ENCODE measurements at places on chromosomes 13 and 19.

- DNase-seq, result peak; percentile 86
Observed at GRCh38 chr13:106376401-106377112, 158.9 kb downstream of the EFNB2 start.

GRCh38 chr13:30448441-30448840, 17.3 kb downstream of the HMGB1 start:
- no peak for DNase-seq

DNA sequence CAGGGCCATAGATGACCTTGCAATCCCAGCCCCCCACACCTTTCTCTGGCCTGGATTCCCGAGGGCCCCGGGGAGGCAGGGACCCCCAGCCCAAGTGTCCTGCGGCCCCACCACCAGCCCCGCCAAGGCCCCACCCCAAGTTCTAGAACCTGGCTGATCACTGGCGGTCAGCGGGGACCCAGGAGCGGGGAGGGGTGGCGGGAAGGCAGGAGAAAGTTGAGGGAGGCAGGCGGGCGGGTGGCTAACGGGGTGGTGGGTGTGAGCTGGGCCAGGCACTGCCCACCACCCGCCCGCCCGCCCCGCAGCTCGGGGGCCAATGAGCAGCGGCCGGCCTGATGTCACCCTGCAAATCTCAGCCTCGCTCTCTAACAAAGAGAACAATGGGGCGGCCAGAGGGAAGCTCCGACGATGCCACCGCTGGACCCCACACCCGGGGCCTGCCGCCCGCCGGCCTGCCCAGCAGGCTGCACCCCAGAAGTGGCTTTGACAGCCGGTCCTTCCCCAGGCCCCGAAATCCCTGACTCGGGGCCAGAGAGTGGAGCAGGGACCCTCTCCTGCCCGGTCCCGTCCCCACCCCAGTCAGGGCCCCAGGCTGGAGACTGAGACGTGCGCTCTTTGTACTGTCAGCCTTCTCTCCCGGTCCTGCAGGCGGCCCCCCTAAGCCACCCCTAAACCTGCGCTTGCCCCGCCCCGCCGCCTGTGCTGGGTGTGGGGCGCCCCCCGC, 1.6 kb downstream of the MEX3D start:
- DNase-seq, result peak; percentile 85

DNA sequence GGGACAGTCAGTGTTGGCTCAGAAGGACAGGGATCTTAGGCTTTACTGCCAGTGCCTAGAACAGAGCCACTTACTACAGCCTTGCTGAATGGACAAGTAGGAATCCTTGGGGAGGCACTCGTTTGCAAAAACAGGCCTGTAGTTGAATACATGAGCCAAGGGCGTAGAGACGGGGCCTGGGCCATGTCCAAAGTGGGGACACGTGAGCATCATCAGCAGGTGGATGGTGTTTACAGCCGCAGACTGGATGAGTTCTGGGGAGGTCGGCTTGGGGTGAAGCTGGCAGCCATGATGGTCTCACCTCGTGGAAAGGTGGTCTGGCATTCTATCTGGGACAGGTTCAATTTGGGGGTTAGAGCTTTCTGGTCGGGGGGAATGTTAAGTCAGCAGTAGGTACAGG, 17.5 kb downstream of the RYR1 start:
- DNase-seq, result no peak

DNA sequence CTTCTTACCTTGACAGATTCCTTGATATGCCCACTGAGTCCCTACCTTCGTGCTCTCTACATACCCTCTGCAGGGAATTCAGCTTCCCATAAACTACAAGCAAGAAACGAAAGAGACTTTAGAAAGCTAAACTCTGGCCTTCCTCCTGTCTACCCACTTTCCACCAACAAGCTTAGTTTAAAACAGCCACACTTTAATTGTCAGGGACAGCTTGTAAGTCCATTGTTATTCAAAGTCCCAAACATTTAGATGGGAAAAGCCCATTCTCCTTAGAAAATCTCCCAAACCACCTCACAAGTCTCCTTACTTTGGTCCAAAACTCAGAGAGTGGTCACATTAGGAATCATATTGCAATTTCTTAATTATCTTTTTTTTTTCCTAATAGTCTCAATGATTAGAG, 2695.8 kb downstream of the PCDH9 start:
- no peak for DNase-seq

- no peak for DNase-seq
Observed at GRCh38 chr13:109668433-109669233, 117.8 kb downstream of the IRS2 start.

DNA sequence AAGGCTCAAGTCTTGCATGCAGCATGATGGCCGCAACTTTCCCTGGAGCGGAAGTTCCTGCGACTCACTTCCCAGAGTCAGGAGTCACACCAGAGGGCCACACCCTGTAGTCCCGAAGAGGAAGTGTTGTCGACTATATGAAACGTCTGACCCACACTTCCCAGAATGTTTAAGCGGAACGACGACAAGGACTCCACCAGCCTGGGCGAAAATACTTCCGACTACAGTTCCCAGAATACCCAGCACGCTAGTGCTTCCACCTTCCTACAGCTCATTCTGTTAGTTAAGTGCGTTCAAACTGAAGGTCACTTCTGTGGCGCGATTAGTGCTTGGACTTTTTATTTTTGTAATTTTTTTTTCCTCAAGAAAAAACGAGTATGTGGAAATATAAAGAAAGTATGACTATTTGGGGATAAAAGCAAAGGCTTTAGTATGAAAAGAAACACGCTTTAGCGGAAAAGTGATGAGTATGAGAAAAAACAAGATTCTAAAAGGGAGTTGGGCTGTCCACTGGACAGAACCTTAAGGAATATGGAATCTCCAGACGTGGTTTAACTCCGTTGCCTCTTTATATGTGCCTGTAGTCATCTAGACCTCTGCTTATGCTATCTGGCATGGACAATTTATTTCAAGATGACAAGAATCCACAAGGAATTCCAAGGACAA, 15.5 kb upstream of the ZNF112 start:
- DNase-seq, result no peak

DNA sequence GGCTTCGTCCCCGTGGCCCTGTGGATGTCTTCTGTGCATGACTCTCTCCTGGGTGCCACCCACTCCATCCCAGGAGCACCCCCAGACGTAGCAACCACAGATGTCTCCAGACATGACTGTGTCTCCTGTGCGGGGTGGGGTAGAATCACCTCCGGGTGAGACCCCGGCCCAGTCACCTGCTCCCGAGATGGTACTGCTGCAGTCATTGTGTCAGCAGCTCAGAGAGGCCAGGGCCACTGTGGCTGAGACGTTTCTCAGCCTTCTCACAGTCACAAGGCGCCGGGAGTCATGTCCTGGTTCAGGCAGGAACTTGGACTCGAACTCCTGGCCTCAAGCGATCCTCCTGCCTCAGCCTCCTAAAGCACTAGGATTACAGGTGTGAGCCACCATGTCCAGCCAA, 16.6 kb downstream of the NCLN start:
- no peak for DNase-seq

- DNase-seq, result no peak
Observed at GRCh38 chr19:6543866-6544347, 13.1 kb downstream of the TNFSF9 start.

GRCh38 chr13:39257642-39258041, 219.4 kb downstream of the NHLRC3 start:
- no peak for DNase-seq

DNA sequence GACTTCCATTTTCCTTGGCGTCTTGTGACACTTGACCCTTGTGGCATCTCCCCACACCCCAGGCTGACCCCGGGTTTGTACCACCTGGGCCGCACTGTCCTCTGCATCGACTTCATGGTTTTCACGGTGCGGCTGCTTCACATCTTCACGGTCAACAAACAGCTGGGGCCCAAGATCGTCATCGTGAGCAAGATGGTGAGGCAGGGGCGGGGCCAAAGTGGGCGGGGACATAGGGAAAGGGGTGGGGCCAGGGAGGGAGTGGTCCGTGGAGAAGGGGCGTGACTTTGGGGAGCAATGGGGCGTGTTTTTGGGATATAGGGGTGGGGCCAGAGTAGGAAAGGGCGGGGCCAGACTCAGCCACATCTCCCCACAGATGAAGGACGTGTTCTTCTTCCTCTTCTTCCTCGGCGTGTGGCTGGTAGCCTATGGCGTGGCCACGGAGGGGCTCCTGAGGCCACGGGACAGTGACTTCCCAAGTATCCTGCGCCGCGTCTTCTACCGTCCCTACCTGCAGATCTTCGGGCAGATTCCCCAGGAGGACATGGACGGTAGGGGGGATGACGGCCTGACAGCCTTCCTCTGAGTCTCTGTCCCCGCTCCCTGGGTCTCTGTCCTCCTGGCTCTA, 42.8 kb downstream of the TRPM4 start:
- no peak for DNase-seq

DNA sequence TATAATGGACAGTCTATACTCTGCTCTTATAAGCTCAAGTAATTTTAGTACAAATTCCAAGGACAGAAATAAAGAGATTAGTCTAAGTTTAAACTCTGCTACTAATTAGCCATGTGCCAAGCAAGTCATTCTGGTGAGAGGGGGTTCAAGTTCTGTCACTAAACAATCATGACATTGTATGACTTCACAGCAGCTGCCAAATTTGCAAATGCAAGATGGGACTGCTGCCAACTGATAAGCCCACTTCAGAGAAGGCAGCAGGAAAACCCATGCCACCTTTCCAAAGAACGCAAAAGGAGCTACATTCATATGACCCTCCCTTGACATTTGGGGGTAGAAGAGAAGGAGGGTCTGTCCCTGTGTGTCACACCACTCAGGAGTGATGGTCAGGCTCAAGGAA, 60.7 kb upstream of the RFXAP start:
- DNase-seq, result no peak

GRCh38 chr19:22622901-22623840, 11.0 kb upstream of the ZNF492 start:
- no peak for DNase-seq

DNA sequence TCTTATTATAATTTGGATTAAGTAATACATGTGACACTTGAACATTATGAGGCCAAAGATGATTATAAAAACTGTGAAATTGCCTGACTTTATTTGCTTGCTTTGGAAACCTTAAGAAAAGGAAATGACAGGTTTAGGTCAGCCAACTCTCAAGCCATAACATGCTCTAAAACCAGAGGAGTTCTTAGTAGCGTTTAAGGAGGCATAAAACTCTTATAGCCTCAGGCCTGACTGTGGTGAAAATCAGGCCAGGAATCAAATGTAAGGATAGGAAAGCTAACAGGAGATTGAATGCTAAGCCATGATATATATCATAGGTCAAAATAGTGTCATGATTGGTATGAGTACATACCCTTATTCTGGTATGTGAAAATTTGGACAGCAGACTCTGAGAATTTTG, 1142.4 kb upstream of the MIR17HG start:
- no peak for DNase-seq

GRCh38 chr13:32940601-32941000, 75.6 kb upstream of the KL start:
- peak; percentile 69 for DNase-seq

- no peak for DNase-seq
Observed at GRCh38 chr13:51937320-51938290, 73.6 kb downstream of the ATP7B start.

DNA sequence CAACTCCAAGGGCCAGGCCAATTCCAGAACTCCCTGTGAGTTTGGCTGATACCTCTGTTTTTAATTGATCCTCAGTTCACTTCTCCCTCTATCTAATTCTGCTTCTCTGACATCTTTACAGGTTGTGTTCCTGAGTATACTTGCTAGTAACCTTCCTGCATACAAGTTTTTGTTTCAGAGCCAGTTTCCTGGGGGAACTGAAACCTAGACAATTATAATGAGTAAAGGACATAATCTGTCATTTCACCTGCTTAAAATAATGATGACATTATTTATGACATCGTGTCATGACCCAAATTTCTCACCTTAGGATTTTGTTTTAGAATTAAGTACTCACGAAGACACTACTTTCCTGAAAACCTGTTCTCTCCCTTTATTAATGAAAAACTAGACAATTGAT, 12.5 kb upstream of the MYCBP2 start:
- no peak for DNase-seq

DNA sequence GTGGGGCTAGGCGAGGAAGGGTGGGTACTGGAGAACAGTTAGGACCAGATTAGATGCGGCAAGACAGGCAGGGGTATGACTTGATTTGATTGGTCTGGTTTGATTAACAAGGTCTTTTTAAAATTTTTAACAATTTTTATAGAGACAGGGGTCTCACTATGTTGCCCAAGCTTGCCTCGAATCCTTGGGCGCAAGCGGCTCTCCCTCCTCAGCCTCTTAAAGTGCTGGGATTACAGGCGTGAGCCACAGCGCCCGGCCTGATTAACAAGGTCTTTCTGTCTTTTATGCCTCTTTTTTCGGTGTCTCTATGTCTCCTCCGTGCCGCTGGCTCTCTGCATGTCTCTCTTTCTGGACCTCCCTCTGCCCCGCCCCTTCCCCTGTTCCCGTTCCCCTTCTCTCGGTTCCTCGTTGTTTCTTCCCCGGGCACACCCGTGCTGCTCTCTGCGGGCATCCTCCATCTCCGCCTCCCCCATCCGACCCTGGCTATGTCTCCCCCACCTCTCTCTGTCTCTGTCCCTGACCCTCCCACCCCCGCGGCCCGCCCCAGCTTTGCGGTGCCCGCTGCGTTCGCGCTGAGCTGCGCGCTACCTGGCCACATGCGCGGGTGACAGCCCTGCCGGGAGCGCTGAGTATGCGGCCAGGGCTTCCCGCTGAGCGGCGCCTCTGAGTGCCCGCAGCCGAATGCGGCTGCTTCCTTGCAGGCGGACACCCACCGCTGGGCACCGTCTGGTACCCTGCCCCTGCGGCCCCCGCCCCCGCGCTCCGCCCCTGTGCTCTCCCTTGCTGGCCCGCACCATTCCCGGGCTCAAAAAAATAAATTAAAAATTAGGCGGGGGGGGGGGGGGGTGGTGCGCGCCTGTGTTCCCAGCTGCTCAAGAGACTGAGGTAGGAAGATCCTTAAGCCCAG, 8.1 kb upstream of the SDHAF1 start:
- no peak for DNase-seq

GRCh38 chr13:41182231-41182630, 12.1 kb downstream of the KBTBD7 start:
- DNase-seq, result no peak

DNA sequence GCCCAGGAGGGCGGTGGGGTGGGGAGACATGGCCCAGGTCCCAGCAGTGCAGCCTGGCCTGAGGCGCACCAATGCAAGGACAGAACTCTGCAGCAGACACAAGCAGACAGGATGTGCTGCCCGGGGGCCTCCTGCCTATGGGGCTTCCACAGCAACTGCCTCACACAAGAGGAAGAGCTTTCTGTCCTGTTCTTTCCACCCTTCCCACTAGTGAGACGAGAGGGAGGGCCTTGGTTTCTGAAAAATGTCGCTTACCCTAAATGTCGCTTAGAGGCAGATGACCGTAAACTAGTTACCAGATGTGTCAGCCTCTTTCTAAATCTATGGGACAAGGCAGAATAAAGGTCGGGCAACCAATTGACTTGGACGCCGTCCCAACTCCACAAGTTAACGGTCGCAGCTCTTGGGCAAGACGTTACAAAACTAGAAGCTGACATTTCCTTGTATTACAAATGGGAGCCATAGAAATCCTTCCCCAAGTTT, at the start of gene LAIR1:
Gene LAIR1 (minus strand): TSS at position 157 of the 483 bp plus-strand sequence. CDS start 127 bp downstream, at position 30.
- no peak for DNase-seq

DNA sequence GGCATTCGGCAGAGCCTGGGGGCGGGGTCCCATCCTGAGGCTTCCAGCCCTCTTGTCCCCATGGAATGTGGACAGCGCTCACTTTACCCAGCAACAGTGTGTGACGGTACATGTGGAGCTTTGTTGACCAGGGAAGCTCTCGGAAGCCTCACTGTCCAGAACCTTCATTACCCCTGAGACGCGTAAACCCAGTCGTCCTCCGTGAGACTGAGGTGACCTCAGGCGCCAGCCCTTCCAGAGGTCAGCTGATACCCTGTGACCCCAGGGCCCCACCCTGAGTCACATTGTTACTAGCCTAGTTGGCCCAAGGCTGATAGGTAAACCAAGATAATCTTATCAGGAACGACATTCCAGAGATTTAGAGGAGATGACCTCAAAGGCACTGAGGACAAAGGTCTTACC, 10.2 kb upstream of the TMEM160 start:
- no peak for DNase-seq
